ENCODE measurements at places on chromosomes 12 and 14. TPM values are rescaled to one million over a fixed set of nuclear protein-coding genes. Genes with fewer than 3 reads are reported as not detected.

VRTN gene
- total RNA-seq, result not detected

FOXM1 gene
- total RNA-seq, result 74.8 TPM

SLCO1B3 gene
- total RNA-seq, result not detected

KLRC4 gene
- total RNA-seq, result not detected

MAP3K9 gene
- total RNA-seq, result 5.5 TPM
